ENCODE measurements at places on chromosomes 2 and 18. TPM values are rescaled to one million over a fixed set of nuclear protein-coding genes. Genes with fewer than 3 reads are reported as not detected.
A peak's percentile ranks its signal among the peaks of the same experiment; 100 is the strongest.

GRCh38 chr2:171595896-171596295 is 73.6 kb downstream of the CYBRD1 start:
- no peak for DNase-seq

DNA sequence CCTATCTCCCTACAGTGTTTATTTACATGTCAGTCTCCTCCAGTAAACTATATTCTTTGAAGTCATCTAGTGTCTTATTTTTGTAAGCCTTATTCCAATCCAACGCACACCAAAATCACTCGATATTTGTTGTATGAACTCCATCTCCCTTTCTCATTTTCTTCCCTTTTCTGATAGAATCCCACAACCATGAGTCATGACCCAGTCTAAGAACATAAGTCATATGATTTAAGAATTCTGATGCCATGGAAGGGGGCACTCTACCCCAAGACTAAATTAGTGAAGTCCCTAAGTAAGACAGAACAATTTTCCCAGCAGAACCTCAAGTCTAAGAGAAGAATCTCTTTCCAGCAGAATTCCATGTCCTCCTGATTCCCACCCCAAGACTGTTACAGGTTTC is 5.4 kb downstream of the CHMP3 start:
- DNase-seq, result no peak

DNA sequence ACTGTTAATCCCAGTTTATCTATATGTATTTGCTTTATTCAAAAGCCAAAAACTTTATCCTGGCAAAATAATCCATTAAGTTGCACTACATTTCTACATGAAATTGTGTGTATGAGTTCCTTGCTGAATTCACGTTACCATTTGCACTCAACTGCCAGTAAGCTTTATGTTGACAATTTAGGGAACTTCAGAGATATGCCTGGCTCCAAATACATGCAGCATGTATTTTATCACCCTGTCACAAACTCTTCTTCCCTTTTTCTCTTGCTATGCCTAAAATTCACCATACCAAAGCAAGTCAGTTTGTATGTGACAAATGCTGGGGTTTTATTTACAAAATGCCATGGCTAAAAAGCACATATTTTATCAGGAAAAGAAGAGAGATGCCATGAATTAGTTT is 157.6 kb upstream of the CDH2 start:
- no peak for DNase-seq

GRCh38 chr2:37738266-37738885 is 66.9 kb upstream of the CDC42EP3 start:
- peak; percentile 51 for DNase-seq

Gene NAT8
- not detected for total RNA-seq

- no peak for DNase-seq
Measured at GRCh38 chr18:67710639-67711038, 194.1 kb upstream of the DSEL start.

GRCh38 chr18:76604935-76605240 is 109.8 kb upstream of the ZNF516 start:
- DNase-seq, result peak; percentile 41

DNA sequence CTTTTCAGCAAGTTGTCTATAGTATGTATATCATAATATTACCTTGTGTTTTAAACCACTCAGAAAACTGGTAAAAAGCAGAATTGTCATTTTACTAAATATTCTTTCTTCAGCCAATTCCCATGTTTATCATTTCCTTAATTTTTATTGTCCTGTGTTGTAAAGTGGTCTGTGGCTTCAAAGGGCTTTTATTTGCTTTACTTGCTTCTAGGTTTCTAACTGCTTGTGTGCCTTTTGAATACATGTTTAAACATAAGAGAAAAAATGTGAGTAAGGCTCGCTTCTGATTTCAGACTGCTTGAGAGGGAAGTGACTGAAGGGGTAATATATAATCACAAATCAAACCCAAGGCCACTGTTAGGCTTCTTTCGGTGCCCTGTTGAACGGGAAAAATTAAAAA is 407.5 kb upstream of the NRP2 start:
- no peak for DNase-seq

DNA sequence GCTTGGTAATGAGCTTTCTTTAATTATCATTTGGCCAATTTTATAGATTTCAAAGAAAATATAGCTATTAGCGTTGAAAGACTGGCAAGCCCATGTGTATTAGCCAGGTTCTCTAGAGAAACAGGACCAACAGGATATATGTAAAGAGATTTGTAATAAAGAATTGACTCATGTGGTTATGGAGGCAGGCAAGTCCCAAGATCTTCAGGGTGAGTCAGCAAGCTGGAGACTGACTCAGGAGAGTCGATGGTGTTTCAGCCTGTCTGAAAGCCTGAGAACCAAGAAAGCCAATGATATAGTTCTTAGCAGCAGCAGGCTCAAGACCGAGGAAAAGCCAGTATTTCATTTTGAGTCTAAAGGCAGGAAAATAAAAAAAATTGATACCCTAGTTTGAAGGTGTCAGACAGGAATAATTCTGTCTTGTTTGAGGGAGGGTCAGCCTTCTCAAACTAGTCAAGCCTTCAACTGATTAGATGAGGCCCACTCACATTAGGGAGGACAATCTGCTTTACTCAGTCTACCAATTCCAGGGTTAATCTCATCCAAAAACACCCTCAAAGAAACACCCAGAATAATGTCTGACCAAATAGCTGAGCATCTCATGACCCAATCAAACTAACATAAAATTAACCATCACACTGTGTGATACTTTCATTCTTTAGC is 78.3 kb upstream of the CRIM1 start:
- DNase-seq, result peak; percentile 88

GRCh38 chr2:205836477-205837221 is 154.3 kb downstream of the NRP2 start:
- DNase-seq, result no peak

Gene C1QL2
- total RNA-seq, result not detected

DNA sequence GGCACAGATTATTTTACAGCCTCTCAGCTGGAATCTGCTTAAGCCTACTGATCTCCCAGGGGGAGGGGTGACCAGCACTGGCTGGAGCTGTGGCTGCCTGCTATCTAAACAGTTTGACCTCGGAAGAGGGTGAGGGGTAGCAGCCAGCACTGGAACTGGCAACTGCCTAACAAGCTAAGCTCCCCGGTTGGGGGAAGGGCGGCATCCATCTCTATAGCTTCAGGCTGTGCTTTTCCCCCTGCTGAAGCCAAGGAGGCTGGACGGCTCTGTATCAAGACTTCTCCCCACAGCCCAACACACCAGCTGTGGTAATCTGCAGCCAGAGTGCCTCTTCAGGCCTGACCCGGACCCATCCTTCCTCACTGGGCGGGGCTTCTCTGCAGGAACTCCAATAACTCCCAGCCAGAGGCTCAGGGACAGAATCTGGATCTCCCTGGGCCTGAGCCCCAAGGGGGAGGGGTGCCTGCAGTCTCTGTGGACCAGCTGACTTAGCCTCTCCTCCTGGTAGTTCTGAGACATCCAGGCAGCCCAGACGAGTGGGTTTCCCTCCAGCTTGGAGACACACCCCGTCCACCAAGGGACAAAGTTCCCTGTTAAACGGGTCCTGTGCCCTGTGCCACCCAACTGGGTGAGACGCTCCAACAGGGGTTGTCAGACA is 560.2 kb downstream of the LRP1B start:
- no peak for DNase-seq

DNA sequence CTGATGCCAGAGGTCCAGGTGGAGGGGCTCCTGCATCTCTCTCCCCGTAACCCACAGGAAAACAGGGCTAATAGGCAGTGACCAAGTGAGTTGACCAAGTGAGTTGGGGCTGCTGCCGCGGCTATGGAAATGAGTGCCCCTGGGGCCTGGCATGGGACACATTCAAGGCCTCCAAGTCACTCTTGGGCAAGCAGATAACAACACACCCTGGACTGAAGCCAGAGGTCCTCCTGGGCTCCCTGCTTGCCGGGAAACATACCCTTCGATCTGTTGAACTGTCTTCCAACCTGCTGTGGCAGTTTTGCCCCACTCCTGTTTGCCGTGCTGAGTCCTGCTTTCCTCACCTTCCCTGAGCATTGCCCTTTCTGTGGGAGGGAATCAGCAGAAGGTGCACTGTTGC is 89.2 kb downstream of the LIPG start:
- no peak for DNase-seq

Gene TUBA3E
- not detected for total RNA-seq

GRCh38 chr2:128315829-128316776 is 2.6 kb downstream of the HS6ST1 start:
- no peak for DNase-seq

DNA sequence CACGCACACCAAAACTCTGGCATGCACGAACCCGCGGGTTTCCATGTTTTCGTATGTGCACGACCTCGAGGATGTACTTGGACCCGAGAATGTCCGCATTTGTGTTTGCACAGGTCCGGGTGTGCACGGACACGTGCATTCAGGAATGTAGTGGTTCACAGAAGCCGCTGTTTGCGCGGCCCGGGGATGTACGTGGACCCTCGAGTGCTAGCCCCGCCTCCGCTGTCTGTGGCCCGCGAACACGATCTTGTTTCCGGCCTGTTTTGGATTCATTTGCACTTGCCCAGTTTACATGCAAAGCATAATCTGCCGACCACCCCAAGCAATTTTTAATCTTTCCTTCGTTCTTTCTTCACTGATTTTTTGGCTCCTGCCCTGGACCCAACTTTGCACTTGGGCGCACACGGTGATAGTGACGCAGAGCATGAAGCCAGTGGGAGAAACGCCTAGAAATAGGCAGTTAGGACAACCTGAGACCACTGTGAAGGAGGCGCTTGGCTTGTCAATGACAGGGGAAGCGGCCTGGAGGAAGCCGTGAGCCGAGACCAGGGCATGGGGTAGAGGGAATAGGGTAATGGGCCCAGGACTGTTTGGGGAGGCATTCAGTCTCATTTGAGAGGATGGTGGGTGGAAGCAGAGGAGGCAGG is 45.4 kb upstream of the PTMA start:
- DNase-seq, result no peak

GRCh38 chr18:76580288-76580962 is 85.4 kb upstream of the ZNF516 start:
- no peak for DNase-seq

Gene PSMA8
- not detected for total RNA-seq

DNA sequence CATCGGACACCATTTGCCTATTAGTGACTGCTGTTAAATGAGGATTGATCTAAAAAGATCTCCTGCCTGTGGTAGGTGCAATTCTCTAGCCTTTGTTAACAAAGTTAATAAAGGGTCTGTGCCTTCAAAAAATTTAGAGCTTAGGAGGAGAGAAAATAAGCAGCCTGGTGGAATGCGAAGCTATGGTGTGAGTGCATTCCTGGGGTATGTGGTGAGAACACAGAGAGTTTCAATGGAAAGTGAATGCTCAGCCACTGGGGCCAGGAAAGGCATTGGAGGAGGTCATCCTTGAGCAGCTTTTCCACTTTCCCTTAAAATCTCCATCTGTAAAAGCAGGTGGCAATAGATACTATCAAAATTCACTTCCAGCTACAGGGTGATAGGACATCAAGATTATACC is 331.2 kb upstream of the LRATD1 start:
- no peak for DNase-seq

DNA sequence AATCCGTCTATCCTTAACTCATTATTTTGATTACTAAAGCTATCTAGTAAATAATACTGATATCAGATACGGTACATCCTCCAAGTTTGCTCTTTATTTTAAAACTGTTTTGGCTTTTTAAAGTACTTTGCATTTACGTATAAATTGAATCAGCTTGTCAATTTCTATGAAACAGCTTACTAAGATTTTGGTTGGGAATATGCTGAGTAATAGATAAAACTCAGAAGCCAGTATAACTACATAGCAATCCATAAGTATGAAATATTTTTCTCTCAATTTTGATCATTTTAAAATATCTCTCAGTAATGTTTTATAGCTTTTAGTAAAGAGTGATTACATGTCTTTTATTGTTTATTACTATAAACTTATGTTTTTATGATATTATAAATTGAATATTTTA is 116.2 kb upstream of the SOX11 start:
- no peak for DNase-seq

Gene SCN7A
- total RNA-seq, result not detected

DNA sequence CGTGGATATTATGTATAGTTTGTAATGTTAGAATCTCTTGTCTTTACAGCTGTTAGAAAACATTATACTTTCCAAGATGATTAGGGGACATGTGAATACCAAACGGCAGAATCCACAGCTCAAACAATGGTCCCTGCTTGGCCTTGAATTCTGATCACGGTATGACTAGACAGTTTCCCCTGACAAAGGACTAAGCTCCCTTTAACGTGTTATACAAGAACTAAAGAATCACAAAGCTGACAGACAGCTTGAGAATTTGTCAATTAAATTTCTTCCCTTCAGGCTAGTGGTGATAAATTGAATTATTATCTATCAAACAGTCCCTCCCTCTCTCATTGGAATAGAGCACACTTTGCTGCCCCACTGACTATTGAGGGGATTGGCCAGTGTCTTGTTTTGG is 359.2 kb upstream of the ID2 start:
- no peak for DNase-seq

Gene HOXD10
- not detected for total RNA-seq

GRCh38 chr2:121008975-121009374 is 273.3 kb downstream of the GLI2 start:
- DNase-seq, result no peak

DNA sequence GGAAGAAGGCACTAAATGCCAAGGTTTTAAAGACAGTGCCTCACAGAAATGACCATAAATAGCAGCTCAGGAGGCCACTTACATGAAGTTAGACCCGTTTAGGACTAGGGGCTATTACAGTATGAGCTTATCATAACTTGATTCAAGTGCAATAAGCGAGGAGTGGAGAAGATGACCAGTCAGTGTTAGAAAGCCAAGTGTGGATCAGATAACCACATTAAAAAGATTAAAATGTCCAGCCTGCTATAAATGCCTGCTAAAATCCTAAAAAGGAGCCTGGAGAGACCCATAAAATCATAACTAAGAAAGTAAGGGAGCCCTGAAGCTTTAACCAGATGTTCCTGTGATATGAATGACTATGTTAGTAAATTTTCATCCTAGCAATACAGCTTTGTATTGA is 117.5 kb upstream of the ZNF521 start:
- no peak for DNase-seq

DNA sequence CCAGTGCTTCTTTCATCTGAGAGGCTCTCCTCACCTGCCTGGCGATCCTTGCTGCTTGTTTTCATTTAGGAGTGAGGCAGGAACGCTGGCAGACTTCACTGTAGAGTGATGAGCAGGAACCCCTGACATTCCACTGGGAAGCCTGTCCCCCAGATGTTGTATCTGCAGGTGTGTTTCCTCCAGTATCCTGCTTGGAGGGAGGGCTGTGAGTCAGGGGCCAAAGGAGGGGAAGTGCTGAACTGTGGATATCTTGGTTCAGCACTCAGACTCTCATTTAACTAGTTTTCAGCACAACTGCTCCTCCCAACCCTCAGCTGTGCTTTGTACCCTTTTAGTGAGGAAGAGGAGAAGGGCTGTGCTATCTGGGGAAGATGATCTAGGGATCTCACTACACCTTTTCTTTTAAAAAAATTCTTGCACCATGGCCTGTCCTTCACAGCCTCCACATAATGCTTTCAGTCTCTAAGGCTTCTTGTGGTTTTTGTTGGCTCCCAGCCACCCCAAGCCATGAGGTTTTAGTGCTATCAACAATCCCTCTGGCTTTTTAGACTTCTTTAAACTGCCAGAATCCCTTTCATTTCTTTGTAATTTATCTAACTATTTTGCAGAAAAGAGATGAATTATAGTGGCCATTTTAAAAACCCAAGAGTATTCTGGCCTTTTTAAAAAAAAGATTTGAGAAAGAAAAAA is 11.2 kb downstream of the ANKAR start:
- no peak for DNase-seq

Gene RBBP8
- 22.0 TPM for total RNA-seq

- DNase-seq, result no peak
Measured at GRCh38 chr2:239819974-239820555, 205.1 kb downstream of the NDUFA10 start.

GRCh38 chr2:110744429-110744828 is 12.1 kb downstream of the ACOXL start:
- DNase-seq, result no peak

GRCh38 chr18:14945984-14946383 is 198.0 kb downstream of the ANKRD30B start:
- DNase-seq, result no peak

Gene CAPN14
- 0.35 TPM for total RNA-seq

Measured in PC-9 (cell line).